ENCODE measurements at places on chromosomes 4 and X.

GRCh38 chr4:180335566-180335965, 1907.6 kb upstream of the TENM3 start:
- H3K4me3 ChIP-seq, result no peak overlapping the region
- H3K27ac ChIP-seq, result no peak overlapping the region
- no peaks in the 10 kb centered on the region for H3K4me1 ChIP-seq
- H3K27me3 ChIP-seq, result no peaks in the 10 kb centered on the region
- DNase-seq, result no peak

- H3K27me3 ChIP-seq, result no peaks in the 10 kb centered on the region
- H3K4me1 ChIP-seq, result no peaks in the 10 kb centered on the region
These were observed 133.3 kb downstream of the DCK start for GRCh38 chr4:71126719-71127118.

- H3K4me1 ChIP-seq, result no peaks in the 10 kb centered on the region
- H3K27me3 ChIP-seq, result no peaks in the 10 kb centered on the region
- H3K36me3 ChIP-seq, result no peaks in the 10 kb centered on the region
- peak; percentile 44 for DNase-seq
These were observed 73.8 kb downstream of the CRLF2 start for GRCh38 chrX:1138476-1139184.

DNA sequence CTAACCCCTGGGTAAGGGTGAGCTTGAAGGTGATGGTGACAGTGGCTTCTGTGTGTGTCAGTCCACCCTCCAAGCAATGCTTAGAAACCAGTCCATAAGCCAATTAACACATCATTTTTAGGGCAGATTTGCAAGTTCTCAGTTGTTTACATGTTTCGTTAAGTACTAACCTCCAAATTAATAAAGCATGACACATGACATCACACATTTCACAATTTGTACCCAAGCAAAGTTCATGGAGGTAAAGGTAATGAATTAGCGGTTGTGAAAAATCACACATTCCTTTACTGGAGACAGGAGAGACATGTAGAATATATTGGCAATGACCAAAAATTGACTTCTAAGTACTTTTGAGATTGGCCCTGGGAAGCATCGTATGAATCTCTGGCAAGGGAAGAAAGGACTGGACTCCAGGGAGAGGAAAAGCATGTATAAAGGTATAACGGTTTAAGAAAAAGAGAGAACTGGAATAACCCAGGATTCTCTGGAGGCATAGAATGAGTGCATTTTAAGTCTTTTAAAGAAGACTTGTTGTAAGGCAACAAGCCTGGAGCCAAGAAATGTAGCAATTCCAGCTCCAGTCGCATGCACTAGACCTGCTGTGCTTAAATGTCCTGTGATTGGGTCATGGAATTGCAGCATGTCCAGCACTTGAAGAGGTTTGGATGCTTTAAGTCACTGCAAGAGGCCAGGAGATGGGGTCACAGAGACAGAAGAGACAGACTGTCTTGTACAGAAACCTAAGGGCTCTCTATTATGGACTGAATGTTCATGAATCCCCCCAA, 34.1 kb downstream of the TRIM2 start:
- DNase-seq, result no peak
- no peak overlapping the region for H3K4me3 ChIP-seq
- no peaks in the 10 kb centered on the region for H3K27me3 ChIP-seq
- H3K27ac ChIP-seq, result no peak overlapping the region
- no peaks in the 10 kb centered on the region for H3K36me3 ChIP-seq

DNA sequence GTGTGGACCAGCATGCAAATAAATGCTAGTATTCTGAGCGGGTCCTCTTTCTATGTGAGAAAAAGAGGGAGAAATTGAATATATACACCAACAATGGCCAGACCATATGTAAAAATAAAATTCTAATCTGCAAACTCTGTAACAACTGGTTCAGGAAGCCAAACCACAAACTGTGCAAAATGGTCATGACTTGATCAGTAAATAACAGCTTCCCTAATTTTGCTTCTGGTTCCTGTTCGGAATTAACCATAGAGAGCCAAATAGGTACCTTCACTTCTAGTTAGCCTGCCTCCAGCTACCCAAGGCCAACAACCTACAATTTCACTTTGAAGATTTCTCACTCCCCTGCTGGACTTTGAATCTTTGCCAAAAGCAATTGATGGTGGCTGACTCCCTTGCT, 1313.2 kb downstream of the ADGRL3 start:
- DNase-seq, result no peak
- H3K4me3 ChIP-seq, result no peak overlapping the region
- no peak overlapping the region for H3K27ac ChIP-seq
- no peaks in the 10 kb centered on the region for H3K4me1 ChIP-seq

DNA sequence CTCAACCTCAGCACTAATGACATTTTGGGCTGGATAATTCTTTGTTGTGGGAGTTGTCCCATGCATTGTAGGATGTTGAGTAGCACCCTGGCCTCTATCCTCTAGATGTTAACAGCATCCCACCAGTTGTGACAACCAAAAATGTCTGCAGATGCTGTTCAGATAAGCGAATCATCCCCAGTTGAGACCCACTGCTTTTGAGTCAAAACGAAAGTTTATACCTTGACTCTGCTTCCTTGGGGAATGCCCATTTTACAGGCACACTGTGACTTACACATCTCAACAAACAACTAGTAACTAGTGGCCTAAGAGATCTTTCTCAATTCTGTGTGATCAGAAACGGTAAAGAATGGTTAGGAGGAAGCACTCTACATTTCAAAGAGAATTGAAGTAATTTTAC, 37.0 kb downstream of the SEPSECS start:
- no peak overlapping the region for H3K27ac ChIP-seq
- no peak overlapping the region for H3K4me3 ChIP-seq
- DNase-seq, result no peak
- H3K4me1 ChIP-seq, result no peaks in the 10 kb centered on the region
- H3K36me3 ChIP-seq, result peaks cover 18% of the 10 kb centered on the region

- no peaks in the 10 kb centered on the region for H3K36me3 ChIP-seq
- no peak for DNase-seq
- peak overlapping the region; percentile 59 for H3K4me3 ChIP-seq
These were observed 3.0 kb downstream of the SLIT2 start for GRCh38 chr4:20254511-20255250.

GRCh38 chr4:181810711-181811110, 432.5 kb upstream of the TENM3 start:
- H3K36me3 ChIP-seq, result no peaks in the 10 kb centered on the region
- H3K4me3 ChIP-seq, result no peak overlapping the region
- no peak overlapping the region for H3K27ac ChIP-seq
- no peaks in the 10 kb centered on the region for H3K27me3 ChIP-seq
- no peak for DNase-seq

DNA sequence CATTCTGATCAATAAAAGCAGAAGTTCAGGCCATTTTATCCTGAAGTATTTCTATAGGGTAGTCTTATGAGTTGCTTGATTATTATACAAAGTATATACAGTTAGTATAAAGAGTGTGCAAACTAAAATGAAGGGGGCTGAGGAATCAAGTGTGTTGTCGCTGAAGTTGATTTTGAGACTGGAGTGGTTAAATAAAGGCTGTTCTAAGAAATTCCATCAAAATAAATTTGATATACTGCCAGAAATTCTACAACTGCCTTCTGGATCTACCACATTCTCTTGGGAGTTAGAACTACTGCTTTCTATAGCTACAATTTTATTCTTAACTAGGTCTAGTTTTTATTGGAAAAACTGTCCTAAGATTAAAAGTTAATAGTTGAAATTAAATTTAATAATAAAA, 12.4 kb downstream of the EDNRA start:
- H3K36me3 ChIP-seq, result no peaks in the 10 kb centered on the region
- no peak for DNase-seq
- peak overlapping the region; percentile 29 for H3K4me3 ChIP-seq
- peaks cover 24% of the 10 kb centered on the region for H3K4me1 ChIP-seq
- no peaks in the 10 kb centered on the region for H3K27me3 ChIP-seq

- H3K27me3 ChIP-seq, result no peaks in the 10 kb centered on the region
- H3K27ac ChIP-seq, result no peak overlapping the region
- no peak for DNase-seq
- no peaks in the 10 kb centered on the region for H3K36me3 ChIP-seq
These were observed 28.9 kb downstream of the ACSL1 start for GRCh38 chr4:184796906-184797305.

- H3K27ac ChIP-seq, result no peak overlapping the region
- no peaks in the 10 kb centered on the region for H3K36me3 ChIP-seq
- H3K4me1 ChIP-seq, result no peaks in the 10 kb centered on the region
- no peaks in the 10 kb centered on the region for H3K27me3 ChIP-seq
- no peak for DNase-seq
These were observed 37.1 kb downstream of the TMEM150C start for GRCh38 chr4:82524570-82525152.

- H3K4me3 ChIP-seq, result no peak overlapping the region
- no peak for DNase-seq
- H3K36me3 ChIP-seq, result no peaks in the 10 kb centered on the region
- H3K27ac ChIP-seq, result no peak overlapping the region
- H3K4me1 ChIP-seq, result no peaks in the 10 kb centered on the region
These were observed 274.1 kb upstream of the MAGEB2 start for GRCh38 chrX:29941287-29941686.

- H3K4me3 ChIP-seq, result no peak overlapping the region
- no peaks in the 10 kb centered on the region for H3K36me3 ChIP-seq
- no peak for DNase-seq
- no peaks in the 10 kb centered on the region for H3K27me3 ChIP-seq
- peaks cover 10% of the 10 kb centered on the region for H3K4me1 ChIP-seq
These were observed 17.0 kb downstream of the MRFAP1 start for GRCh38 chr4:6657242-6658208.

DNA sequence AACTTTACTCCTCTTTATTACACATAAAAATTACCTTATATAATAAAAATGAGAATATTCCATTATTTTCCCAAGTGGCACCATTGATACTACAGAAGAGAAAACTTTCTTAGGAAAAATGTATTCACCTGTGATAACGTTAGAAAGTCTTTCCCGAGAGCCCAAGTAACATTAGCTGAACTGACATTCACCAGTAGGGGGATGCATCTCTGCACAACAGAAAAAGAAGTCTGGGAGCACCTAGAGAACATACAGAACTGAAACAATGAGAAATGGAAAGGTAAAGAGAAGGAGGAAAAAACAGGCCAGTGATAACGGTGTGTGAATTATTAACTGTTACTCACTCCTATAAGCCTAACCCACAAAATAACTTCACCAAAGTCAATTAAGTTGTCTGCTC, 423.3 kb downstream of the CENPC start:
- H3K4me1 ChIP-seq, result no peaks in the 10 kb centered on the region
- no peaks in the 10 kb centered on the region for H3K36me3 ChIP-seq
- H3K4me3 ChIP-seq, result no peak overlapping the region
- DNase-seq, result no peak

- H3K27ac ChIP-seq, result no peak overlapping the region
- H3K27me3 ChIP-seq, result no peaks in the 10 kb centered on the region
- no peak for DNase-seq
These were observed 156.4 kb upstream of the WDR1 start for GRCh38 chr4:10273030-10273429.

GRCh38 chr4:150316332-150317205, 238.3 kb downstream of the DCLK2 start:
- H3K27ac ChIP-seq, result no peak overlapping the region
- H3K36me3 ChIP-seq, result no peaks in the 10 kb centered on the region
- no peaks in the 10 kb centered on the region for H3K27me3 ChIP-seq
- no peak for DNase-seq

GRCh38 chr4:24809815-24810405, 14.5 kb downstream of the SOD3 start:
- no peak overlapping the region for H3K27ac ChIP-seq
- H3K27me3 ChIP-seq, result no peaks in the 10 kb centered on the region
- no peak for DNase-seq
- peaks cover 4% of the 10 kb centered on the region for H3K4me1 ChIP-seq

DNA sequence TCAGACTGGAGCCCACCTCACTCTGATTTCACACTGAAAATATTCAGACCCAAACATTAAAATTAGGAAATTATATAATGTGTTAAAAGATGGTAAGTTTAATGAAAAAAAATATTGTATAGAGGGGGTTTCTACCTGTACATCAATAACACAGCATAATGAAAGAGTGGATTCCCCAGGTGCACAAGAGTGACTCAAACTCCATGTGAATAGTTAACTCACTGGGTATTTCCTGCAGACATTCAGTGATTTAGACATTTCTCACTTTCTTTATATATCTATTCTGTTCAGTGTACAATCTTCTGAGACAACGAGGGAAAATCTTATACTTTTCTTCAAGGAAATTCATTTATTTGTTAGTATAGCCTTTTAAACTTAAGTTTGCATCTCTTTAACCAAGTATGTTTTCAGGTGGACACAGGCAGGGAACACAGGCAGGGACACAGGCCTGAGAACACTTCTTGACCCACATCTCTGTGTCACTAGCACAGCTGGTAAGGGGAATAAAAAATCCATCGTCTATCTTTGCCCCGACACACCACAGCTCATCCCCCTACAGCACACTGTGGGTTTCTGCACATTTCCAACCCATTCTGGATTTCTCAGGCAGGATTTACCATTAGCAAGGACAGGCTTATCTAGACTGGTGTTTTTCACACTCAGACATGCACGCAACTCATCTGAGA, 525.5 kb upstream of the BOD1L1 start:
- H3K27me3 ChIP-seq, result no peaks in the 10 kb centered on the region
- H3K36me3 ChIP-seq, result no peaks in the 10 kb centered on the region
- H3K4me1 ChIP-seq, result no peaks in the 10 kb centered on the region

DNA sequence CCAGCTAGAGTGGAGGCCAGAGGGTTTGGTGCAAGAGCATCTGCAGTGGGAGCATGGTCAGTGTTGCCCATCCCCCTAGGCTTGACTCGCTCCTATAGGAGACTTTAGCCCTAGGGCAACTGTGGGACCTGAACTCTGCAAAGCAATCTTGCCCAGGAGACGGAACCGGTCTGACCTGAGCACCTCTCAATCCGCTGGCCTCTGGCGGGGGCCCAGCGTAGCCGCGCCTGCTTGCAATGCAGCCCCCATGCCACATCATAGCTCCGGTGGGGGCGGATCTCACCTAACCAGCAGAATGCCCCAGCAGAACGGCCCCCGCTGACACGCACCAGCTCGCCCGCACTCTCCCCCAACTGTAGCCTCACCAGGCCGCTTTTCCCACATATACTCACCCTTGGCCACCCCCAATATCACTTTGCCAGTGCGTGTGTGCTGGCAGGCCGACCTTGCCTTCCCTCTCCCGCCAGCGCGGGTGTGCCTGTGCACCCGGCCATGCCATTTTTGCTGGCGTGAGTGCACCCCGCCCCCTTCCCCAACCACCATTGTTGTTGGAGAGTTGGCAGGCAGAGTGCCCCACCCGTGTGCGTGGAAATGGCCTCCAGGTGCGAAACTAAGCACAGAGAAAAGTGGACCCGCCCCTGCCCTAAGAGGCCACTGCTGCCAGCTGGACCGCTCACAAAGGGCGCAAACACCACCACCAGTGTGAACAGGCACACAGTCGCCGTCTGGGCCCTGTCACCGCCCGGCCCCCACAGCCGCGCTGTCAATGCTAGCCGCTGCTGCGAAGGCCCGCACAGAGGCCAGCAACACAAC, 5.8 kb downstream of the BEX4 start:
- no peak overlapping the region for H3K4me3 ChIP-seq
- DNase-seq, result no peak
- no peaks in the 10 kb centered on the region for H3K27me3 ChIP-seq
- no peaks in the 10 kb centered on the region for H3K36me3 ChIP-seq
- H3K27ac ChIP-seq, result no peak overlapping the region

All from vagina (tissue), 2 donors.